ENCODE measurements at places on chromosomes 7 and 10.

DNA sequence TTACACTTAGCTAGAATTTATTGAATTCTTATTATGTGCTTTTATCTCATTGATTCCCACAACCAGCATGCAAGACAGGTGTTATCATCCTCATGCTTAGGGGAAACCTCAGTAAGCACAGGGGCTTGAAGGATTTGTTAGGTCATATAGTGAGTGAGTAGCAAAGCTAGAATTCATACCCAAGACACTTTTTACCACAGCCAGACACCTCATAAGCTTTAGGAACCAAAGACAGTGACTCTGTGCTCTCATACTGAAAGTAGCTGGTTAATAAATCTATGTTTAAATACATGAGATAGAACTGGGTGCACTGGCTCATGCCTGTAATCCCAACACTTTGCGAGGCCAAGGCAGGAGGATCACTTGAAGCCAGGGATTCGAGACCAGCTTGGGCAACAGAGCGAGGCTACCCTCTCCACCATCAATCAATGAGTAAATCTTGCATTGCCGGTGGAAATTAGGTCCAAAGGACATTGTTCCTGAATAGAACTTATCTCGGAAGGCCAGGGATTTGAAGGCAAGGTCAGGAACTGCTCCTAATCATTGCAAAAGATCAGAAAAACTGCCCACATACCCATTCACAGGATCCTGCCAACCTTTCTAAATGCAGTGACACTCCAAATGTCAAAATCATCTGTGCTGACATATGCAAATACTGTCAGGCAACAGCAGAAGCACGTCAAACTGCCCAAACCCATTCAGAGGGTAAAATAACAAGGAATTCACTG is 523.5 kb downstream of the PARD3 start:
- DNase-seq: no peak

- no peak for DNase-seq
Measured at GRCh38 chr10:123009105-123009820, 457 bp downstream of the ACADSB start.

DNA sequence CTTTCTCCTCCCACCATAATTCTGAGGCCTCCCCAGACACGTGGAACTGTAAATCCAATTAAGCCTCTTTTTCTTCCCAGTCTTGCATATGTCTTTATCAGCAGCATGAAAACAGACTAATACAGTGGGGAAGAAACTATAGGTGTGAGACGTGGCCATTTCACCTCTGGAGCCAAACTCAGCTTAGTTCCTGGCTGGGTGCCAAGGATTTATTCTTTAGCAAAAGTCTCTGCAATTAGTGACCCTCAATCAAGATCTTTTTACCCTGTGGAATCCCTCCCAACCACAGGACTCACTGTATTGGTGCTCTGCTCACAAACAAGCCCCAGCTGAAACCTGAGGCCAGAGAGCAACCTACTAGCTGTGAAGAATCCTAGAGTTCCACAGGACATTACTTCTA is 28.1 kb upstream of the SFTPD start:
- no peak for DNase-seq

DNA sequence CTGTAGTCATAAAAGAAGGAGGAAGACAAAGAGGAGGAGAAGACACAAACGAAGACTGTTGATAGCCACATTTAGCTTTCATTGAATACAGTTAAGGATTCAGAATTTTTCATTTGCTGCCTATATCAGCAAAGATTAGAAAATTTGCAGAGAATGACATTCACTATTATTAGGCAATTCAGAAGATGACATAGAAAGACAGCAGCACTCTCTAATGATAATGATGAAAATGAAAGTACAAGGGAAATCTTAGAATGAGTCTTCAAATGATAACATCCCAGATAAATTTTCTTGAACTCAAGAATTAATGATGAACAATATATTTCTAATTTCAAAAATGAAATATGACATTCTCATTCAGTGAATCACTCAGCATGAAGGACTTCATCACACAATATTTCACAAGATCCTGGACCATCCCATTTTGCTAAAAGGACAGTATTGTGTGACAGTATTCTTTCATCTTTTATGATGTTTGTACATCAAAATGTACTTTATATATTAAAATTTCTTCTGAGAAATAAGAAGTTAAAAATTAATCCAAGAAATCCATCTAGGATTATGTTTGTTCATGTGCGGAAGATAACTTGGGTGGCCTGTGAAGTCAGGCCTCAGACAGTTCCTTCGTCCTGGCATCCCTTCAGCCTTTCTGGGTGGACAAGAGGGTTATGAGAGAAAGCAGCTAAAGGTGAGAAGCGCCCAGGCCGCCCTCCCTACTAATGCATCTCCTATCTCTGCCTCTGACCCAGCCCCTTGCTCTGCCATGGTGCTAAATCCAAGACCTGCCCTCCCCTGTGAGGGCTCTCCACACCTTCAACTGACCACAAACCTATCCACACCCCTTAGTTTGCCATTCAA is 47.4 kb upstream of the CAMK2B start:
- no peak for DNase-seq

GRCh38 chr7:69467826-69468225 is 130.4 kb upstream of the AUTS2 start:
- no peak for DNase-seq

- no peak for DNase-seq
Measured at GRCh38 chr7:28871631-28872030, 86.5 kb downstream of the TRIL start.

DNA sequence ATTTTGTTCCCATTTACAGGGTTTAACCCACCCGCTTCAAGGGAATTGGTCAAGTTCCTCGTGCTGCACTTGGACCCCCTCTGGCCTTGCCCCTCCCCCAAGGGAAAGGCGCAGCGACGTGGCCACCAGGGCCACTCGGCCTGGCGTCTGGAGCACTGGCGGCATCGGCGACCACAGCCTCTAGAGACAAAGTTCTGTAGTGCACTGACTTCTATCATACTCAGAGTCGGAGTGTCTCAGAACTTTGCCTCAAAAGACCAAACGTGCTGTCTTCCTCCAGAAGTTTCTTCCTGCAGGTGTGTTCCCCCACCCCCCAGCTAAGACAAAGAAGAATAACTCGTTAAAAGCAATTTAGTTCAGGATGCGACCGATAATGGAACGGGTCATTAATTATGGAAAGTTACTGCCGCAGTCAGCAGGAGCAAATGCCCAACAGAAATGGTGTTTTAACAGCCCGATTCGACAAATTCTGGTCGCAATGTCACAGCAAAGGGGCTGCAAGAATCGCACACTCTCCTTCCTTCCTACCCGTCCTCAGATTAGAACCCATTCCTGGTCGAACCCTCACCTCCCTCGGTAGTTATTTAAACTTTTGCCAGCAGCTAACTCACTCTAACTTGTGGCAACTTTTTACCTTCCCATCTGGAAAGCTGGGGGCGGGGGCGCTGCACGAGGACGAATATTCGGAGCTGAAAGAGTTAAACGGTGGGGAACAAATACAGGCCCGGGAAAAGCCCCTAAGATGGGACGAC is 202.1 kb upstream of the NFE2L3 start:
- DNase-seq: no peak

GRCh38 chr7:28759475-28759971 is 198.6 kb downstream of the TRIL start:
- no peak for DNase-seq

GRCh38 chr7:44988701-44989100 is 9.9 kb upstream of the MYO1G start:
- no peak for DNase-seq

DNA sequence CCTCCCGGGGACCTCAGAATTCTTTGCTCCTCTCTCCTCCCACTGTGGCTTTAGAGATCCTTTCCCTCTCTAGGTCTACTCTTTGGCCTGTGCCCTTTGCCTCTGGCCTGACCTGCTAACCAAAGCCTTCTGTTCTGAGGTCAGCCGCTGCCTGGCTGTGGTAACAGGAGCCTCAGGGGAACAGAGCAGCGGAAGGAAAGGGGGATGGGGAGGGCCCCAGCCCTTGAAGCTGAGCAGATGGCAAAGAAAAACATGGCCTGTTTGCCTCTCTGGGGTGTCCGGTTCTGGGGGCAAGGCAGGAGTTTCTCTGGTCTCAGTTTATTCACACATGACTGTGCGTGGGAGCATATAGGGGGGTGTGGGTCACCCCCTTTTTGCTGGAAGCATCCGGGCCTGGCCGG is 28.2 kb downstream of the COL26A1 start:
- DNase-seq: no peak

DNA sequence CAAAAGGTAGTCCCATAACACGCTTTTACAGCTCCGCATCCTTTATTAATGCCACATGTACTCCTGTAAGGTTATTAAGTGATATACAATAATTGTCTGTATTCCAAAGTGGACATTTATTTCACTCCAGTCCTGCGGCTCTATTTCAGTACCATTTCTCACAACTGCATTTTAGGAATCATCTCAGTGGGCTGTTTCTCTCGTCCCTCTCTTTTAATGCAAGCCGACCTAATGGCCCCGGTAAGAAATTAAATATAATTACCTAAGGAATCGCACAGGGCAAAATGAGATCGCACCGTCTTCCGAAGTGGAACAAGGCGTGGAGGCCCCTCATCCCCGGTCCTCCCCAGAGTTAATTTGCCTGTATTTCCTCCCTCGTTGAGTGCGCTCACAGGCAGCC is 216.5 kb downstream of the RAB11FIP2 start:
- DNase-seq: no peak

GRCh38 chr7:141738592-141739013 is 445 bp downstream of the SSBP1 start:
- no peak for DNase-seq

DNA sequence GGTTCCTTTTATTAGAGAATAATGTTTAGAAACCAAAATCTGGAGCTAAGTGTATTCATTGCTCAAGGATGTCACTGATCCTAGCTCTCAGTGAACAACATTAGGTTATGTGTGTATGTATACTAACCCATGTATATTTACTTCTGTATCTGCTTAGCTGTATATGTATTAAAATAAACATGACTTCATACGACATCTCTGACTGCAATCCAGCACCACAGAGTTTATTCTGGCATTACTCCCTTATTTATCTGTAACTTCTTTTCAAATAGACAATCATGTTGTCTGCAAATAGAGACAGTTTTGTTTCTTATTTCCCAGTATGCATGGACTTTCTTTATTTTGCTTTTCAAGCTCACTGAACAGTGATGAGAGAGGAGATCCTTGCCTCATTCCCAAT is 441.0 kb upstream of the NFE2L3 start:
- DNase-seq: no peak

Data from osteocyte (in vitro differentiated cells).